ENCODE measurements at places on chromosomes 11 and 22.

DNA sequence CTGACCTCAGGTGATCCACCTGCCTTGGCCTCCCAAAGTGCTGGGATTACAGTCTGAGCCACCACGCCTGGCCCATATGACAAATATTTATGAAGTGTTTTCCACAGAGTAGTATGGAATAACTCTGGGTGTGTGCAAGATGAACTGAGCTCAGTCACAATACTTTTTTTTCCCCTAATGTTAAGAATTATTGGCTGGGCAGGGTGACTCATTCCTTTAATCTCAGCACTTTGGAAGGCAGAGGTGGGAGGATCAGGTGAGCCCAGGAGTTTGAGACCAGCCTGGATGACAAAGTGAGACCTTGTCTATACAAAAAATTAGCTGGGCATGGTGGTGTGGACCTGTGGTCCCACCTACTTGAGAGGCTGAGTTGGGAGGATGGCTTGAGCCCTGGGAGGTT lies 6.4 kb downstream of the PTPRJ start:
- DNase-seq: no peak

GRCh38 chr11:30938171-30938570 lies 352.0 kb upstream of the MPPED2 start:
- DNase-seq: no peak

DNA sequence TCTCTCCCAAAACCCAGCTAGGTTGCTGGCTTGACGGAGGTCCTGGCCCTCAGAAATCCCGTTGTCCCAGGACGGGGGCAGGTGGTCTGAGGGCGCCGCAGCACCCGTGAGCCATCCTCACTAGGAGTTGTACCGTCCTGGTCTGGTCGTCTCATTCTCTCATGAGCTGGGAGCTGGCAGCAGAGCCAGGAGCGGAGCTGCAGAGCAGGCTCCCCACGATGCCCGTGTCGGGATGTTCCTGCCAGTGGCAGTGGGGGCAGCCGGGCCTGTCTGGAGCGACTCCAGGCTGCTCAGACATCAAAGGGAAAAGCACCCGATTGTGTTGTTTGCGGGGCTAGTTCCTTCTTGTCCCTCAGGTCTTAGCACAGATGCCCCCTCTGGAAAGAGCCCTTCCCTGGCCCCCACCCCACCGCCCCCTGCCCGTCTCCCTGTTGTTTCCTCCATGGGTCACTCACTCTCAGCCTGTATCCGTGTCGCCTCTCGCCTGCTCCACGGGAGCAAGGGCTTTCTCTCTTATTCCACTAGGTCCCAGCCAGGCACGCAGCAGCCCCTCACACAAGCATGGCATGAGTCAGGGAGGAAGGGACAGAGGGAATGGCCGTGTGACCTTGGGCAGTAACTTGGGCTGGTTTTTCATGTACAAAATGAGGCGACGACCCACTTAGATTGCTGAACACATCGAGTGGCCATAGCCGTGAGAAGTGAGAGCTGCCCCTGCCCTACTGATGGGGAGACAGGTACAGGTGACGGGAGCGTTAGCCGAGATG lies 23.2 kb upstream of the MGAT3 start:
- no peak for DNase-seq

- DNase-seq: no peak
Observed at GRCh38 chr22:45977003-45977411, at the start of gene WNT7B. WNT7B (minus strand) TSS chr22:45977162; CDS start chr22:45976754, 408 bp downstream.

DNA sequence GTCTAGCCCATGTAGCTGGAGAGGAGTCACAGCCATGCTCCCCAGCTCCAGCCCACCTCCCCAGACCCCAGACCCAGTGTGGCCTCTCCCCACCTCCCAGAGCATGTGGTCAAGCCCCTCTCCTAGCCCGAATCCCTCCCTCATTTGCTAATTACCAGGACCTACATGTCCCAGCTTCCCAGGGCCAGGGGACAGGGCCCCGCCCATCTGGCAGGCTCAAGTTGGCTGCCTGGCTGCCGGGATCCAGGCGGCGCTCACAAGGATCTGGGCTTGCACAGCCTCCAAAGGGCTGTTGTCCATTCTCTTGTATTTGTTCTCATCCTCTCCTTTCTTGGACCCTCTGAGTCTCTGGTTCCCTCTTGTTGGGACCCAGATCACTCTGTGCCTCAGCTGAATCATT lies 4.6 kb upstream of the MIF start:
- no peak for DNase-seq

DNA sequence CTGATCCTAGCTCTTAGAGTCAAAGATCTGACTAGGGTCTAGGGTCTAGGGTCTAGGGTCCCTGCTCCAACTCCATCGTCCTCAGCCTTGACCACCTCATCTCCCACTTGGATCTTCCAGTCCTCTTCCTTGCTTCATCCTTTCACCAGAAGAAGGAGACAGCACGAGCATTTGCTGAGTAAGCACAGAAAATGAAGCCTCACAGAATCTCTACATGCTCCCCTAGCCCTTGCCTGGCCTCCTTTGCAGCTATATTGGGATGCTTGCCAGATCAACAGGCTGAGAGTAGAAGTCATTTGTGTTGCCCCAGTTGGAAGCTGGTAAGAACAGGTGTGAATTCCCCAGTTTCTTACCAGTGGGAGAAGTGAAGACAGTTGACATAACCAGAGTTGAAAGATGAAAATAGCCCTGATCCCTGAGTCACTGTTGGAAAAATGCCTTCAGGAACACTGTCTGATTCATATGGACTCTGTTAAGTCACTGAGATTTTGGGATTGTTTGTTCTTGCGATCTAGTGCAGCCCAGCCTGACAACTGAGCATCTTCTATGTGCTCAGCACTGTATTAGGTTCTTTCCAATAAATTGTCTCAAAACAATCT lies 552.5 kb downstream of the INSC start:
- no peak for DNase-seq

DNA sequence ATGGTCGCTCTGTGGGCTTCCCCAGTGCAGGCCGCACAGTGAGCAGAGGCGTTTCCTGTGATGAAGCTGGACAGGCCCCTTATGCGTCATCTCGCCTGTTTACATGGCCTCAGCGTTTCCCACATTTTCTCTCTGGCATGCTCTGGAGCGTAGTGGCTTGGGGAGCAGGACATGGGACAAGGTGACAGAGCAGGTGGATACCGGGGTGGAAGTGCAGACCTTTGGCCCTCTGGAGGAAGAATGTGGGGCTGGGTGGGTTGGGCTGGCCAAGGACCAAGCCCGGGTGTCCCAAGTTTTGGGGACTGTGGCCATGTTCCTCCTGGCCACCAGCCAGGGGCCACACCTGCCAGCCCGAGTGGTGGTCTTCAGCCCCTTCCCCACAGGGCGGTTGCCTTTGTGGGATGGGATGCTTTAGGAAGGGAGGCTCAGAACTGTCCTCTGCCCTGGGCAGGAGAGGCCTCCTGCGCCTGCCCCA lies 446.6 kb downstream of the TBC1D22A start:
- peak; percentile 3 for DNase-seq

DNA sequence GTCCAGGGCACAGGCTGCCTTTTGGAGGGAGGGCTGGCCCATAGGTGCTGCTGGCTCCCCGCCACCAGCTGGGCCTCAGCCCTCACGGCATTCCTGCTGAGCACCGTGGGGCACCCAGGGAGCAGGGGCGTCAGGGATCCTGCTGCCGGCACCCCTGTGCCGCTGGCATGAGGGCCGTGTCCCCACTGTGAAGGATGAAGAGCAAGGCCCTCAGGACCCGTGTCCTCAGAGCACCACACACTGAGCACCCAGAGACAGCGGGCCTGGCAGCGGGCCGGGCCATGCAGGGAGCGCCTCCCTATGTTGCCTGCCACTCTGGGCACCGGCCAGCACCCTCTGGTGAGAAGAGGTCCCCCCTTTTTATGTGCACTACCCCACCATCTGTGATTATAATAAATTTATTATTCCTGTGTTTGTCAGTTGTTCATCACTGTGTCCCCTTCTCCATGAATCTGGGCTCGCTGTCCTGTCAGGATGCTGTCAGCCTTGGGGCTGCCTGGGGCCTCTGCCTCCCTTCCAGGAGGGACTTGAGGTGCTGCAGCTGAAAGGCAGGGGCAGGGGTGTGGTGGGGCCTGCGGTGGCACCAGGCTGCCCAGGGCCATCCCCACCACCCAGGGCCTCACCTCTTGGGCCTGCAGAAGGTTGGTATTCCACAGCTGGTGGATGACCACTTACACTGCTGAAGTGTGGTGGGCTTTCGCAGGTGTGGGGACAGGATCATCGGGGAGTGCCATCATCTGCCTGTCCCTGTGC lies 80.0 kb downstream of the MED15 start:
- no peak for DNase-seq

DNA sequence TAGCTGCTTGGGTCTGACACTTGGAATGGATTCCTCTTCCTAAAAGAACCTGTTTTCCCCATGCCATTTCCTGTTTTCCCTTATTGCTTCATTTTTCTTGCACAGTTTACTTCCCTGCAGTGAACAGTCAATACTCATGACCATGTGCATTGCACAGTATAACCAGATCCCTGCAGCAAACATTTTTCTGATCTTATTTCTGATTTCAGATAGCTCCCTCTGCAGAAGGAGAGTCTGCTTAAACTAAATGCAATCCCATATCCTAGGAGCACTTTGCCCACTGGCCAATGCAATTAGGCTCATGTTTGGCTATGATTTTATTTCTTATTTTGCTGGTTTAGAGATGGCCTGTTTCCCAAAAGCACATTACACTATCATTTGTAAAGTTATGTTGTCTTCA lies 96.7 kb upstream of the CD44 start:
- DNase-seq: no peak

GRCh38 chr11:93295921-93296575 lies 34.5 kb upstream of the DEUP1 start:
- no peak for DNase-seq

GRCh38 chr22:48402591-48403031 lies 1425.1 kb downstream of the BRD1 start:
- DNase-seq: peak; percentile 38

- DNase-seq: no peak
Observed at GRCh38 chr11:128718064-128718463, 24.2 kb downstream of the FLI1 start.

GRCh38 chr11:108906826-108907225 lies 242.0 kb downstream of the DDX10 start:
- no peak for DNase-seq

DNA sequence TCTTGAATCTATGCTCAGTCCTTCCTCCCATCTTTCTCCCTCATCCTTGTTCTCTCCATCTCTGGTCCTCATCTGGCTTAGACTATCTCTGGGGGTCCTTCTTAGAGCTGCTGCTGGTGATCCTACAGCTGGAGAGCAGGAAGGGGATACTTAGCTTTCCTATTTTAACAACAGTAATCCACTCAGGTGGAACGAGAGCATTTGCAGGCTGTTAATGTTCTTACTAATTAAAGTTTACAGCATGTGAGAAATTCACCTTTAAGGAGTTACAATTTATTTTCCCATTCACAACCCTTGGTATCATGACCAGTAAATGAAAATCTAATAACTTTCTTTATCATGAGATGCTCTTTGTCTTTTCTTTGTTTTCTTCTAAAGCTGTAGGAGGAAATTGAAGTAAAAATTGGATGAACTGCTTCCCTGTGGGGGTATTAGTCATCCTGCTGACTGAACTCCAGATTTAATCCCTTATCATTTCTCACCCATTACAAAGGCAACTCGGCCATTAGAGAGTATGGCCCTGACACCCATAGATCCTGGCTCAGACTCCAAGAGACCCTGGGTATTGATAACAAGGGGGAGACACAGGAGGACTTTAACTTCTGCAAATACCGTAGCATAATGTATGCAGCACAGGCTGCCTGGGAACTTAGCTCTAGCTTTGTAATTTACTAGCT lies 37.6 kb upstream of the MTNR1B start:
- DNase-seq: no peak

GRCh38 chr11:61124574-61125309 lies 22.5 kb downstream of the CD5 start:
- no peak for DNase-seq

DNA sequence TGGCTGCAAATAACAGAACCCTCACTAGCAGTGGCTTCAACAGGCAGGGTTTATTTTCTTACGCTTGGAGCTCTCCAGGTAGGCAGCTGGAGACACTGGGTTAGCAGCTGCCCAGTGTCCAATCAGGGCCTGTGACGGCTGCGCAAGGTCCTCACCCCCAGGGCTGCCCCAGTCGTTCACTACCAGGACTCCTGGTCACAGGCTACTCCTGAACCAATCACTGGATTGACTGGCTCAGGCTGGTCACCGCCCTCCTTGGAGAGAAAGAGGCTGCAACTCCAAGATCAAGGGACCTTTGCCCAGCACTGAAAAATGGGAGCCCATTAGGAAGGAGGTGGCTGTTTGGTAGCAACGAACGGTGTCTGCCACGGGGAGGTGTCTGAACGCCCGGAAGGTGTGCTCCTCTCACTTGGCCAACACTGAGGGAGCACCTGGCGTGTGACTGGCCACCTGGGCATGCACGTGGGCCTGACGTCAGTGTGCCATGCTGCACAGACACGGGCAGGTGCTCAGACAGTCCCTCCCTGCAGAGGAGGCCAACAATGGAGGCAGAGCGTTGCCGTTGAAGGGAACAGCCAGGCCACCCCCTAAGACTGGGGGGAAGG lies 5.1 kb downstream of the ARSA start:
- DNase-seq: no peak

GRCh38 chr11:33941637-33942160 lies 49.8 kb upstream of the LMO2 start:
- DNase-seq: no peak

GRCh38 chr11:111410951-111411350 lies 31.9 kb upstream of the POU2AF1 start:
- no peak for DNase-seq

DNA sequence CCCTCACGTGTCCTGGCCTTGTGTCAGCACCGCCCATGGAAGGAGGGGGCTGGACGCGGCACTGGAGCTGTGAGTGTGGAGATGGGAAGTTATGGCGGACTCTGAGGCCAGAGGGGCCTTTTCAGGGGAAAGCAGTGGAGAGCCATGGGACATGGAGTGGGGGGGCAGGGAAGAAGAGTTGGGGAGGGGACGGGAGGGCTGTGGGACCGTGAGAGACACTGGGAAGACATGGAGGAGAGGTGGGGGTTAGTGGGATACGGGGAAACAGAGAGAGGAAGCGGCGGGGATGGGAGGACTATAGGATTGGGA lies 58.2 kb downstream of the FBXO7 start:
- no peak for DNase-seq

GRCh38 chr11:68457898-68458249 lies 2.7 kb upstream of the PPP6R3 start:
- no peak for DNase-seq

- peak; percentile 73 for DNase-seq
Observed at GRCh38 chr11:61828629-61829407, 718 bp downstream of the FADS2 start.

DNA sequence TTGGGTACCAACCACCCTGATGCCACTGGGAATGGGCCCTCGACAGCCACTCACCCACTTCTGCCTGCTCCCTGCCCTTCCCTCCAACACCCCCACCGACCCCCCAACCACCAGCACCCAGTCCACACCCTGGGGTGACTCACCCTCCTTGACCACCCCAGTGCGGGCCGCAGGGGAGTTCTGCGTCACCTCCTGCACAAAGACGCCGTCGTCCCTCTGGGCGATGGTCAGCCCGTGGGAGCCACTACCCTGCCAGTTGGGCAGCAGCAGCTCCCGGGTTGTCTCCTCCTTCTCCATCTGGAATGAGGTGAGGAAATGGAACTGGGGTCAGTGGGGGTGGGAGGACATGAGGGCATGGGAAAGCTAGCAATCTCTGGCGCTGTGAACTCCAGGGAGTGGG lies 10.8 kb downstream of the AHNAK start:
- no peak for DNase-seq

Measured in H1 (cell line).